NCI-H524 treated with DMSO at 0.1 percent for 48 hours (cell line): ENCODE measurements at places on chromosomes 7 and 10.

DNA sequence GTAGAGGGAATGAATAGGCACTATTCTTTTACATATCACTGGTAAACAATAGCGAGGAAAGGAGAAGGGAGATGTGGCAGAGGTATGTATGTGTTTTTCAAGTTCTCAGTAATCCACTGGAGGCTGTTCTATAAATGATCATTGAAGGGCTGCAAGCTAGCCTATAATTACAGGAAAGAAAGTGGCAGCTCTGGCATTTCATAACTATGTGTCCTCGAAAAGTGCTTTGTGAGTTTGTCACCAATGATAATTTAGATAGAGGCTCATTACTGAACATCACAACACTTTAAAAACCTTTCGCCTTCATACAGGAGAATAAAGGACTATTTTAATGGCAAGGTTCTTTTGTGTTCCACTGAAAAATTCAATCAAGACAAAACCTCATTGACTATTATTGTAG, 235.1 kb downstream of the FOXP2 start:
- DNase-seq, result no peak

DNA sequence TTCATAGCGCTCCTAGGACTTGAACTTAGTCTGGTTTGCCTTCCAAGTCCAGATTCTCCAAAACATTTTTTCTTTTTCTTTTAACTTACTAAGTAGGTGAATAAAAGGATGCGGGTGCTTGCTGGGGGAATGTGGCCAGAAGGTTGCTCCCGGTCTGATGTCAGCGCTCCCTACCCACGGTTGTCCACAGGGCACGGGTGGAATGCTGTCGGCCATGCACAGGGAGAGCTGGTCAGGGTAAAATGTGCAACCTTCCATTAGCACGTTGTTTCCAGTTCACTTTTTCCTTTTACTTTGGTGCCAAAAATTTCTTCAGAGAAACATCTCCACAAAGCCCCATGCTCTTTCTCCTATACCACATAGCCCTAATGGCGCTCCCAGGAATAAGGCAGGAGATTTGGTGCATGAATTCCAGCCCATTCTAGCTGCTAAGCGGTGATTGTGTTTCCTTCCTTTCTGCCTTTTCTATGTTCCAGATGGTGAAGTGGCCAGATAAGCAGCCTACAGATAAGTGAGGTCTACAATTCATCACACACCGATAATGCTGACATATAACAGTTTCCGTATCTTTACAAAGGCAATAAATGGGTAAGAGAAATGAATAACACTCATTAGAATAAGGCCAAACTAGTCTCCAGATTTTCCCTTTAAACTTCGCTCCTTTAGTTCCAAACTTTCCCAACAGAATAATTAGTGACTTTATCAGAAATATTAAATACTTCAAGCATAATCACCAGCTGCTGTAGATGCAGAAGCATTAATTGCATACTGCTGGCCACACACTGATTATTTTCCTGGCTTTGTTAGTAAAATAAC, 138.3 kb upstream of the FGFR2 start:
- no peak for DNase-seq

- DNase-seq, result no peak
Measured at GRCh38 chr7:51639661-51640334, 323.2 kb upstream of the COBL start.

DNA sequence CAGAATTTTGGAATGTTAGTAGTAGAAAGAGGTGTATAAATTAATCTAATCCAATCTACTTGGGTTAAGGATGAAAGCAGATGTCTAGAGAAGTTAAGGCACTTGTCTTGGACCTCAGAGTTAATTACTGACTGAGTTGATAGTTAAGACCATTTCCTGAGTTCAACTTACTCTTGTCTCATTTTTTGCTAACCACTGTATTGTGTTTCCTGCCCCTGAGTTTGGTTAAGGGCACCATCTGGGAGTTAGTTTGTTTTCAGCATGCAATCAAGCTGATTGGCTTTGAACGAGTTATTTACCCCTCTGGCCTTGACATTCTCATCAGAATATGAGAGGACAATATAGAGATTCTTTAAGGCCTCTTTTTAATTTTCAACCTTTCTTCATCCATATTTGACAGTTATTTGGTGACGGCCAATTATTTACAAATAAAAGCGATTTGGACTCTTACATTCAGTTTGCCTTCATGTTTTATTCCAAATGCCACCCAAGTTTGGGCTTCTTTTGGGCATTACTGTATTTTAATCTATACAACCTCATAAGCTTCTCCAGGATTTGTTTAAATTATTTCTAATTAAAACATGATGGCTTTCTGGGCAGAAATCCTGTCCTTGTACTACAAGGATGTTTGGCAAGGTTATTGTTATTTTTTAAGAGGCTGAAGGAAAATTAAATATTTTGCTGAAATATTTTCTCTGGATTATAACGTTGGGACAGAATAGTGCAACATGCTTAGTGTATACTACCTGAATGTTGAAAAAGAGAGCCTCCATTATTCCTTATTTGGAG, 225.0 kb downstream of the CACNB2 start:
- DNase-seq, result peak; percentile 22

DNA sequence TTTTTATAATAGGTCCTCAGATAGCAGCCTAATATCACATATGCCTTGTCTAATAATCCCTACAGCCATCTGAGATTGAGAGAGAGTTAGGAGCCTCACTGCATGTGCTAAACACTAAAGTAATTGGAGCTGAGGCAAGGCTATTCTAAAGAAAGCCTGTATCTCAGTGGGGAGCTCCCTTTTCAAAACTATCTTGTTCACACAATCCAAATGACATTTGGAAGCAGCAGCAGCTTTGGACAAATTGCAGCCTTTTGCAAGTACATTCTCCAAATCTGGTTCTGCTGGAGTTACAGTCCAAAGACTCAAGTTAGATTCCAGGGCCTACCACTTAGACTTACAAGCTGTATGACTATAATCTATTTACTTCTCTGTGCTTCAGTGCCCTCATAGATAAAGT, 104.5 kb downstream of the MACC1 start:
- DNase-seq, result no peak

- DNase-seq, result no peak
Measured at GRCh38 chr10:132459301-132460003, 62.5 kb downstream of the PWWP2B start.

- DNase-seq, result no peak
Measured at GRCh38 chr7:44541028-44541869, at the start of gene NPC1L1. TSS of gene NPC1L1 (minus strand) at chr7:44541330. CDS start at chr7:44541259, 71 bp downstream.

- DNase-seq, result no peak
Measured at GRCh38 chr7:27243340-27244163, 950 bp downstream of the EVX1 start.

DNA sequence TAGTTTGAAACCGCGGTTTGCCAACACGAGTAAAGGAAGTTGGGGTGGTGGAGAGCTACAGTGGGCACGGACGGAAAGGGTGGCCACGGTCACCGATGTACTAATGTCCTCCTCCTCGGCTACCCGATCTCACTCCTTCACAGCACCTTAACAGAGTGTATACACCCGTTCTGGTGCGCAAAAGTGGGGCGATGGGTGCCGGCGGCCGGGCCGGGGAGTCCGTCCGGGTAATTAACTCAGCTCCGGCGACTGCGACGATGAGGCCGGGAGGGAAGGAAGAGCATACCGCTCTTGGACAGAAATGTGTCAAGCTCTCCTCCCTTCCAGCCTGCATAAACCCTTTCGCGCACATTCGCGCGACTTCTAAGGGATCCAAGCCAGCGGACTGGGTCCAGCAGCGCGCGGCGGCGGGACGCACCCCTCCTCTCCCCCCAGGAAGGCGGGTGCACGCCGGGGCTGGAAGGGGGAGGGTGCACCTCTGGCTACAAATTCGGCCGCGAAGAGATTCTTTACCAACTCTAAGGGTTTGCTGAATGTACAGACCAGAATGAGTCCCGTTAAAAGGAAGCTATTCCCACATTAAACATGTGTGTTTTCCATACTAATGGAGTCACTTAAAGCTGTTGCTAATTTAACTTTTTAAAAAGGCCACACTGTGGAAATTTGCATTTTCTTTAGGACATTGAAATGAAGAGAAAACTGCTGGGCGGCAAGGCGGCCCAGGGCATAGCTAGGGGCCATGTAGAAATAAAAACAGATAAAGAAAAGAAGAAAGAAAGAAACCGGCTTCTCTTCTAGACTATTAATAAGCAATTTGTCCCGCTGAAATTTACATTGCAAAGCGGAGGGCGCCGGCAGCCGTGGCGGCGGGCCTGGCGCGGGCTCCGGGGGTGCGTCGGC, 6.6 kb upstream of the EBF3 start:
- no peak for DNase-seq

DNA sequence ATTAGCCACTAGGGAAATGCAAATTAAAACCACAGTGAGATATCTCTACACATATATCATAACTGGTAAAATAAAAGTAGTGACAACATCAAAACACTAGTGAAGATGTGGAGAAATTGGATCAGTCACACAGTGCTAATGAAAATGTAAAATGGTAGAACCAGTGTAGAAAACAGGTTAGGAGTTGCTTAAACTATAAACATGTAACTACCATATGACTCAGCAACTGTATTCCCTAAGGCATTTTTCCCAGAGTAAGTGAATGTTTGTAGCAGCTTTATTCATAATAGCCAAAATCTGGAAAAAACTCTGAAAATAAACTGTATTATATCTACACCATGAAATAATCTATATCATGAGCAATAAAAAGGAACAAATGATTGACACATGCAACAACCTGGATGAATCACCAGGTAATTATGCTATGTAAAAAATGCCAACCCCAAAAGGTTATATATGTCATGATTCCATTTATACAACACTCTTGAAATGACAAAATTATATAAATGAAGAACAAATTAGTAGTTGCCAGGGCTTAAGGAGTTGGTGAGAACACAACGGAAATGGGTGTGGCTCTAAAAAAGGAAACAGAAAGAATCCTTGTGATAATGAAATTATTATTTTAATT, 22.8 kb downstream of the SLC25A40 start:
- DNase-seq, result no peak
